ENCODE measurements at places on chromosomes 11 and 22.

DNA sequence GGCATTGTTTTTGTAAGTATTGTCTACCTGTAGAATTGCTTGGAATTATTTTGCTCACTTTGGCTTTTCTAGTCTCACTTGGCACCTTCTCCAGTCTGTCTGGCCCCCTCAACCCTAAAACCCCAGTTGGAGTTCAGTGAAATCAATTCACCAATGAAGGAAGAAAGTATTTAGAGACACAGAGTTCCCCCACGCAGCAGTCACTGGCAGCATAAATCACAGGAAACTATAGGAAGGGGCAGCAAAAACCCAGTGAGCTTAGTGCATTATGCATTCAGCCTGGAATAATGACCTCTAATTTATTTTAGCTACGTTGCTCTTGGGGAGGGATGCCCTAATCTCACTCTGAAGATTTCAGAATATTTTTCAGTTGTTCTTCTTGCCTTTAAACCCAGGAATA, 204.7 kb upstream of the BLID start:
- no peaks in the 10 kb centered on the region for H3K36me3 ChIP-seq
- H3K27me3 ChIP-seq = peaks cover 11% of the 10 kb centered on the region
- H3K4me3 ChIP-seq = no peak overlapping the region
- no peak for DNase-seq
- H3K4me1 ChIP-seq = no peaks in the 10 kb centered on the region

DNA sequence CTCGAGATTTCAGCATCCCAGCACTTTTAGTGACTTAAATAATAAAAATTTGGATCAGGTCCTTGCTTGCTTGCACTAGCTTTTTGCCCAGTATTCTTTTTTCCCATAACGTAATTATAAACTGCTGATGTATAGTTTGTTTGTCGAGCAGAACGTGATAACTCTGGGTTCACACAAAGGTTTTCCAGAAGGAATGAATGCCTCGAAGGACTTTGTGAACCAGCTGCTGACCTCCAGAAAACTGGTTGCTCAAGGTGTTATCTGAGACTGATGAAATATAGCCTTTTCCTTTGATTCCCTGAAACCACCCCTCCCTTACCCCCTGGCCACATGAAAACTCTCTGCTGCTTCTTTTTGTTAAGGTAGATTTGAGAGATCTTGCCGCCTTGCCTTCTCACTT, 229.1 kb upstream of the CARD18 start:
- H3K36me3 ChIP-seq = no peaks in the 10 kb centered on the region
- H3K4me1 ChIP-seq = no peaks in the 10 kb centered on the region
- H3K4me3 ChIP-seq = no peak overlapping the region

GRCh38 chr11:11843211-11843621, 1.4 kb downstream of the USP47 start:
- peaks cover 25% of the 10 kb centered on the region for H3K4me1 ChIP-seq
- H3K27me3 ChIP-seq = peaks cover 7% of the 10 kb centered on the region
- DNase-seq = no peak

DNA sequence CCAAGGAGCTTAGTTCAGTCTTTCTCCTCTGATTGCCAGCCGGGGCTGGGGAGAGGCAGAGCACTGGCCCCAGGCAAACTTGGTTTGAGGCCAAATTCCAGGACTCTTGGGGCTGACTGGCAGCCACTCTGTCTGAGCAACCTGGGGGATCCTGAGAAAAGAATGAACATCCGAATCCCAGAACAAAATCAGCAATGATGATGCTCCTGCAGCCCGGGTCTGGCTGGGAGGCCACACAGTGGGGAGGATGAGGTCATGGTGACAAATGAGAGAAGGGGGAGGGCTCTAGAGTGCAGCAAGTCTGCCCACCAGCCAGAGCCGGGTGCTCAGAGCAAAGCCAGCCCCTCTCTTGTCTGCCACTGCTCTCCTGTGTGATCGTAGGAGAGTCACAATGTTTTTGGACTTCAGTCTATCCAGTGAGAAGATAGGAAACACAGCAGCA, 71.8 kb upstream of the PAX6 start:
- H3K4me1 ChIP-seq = no peaks in the 10 kb centered on the region
- no peak for DNase-seq
- H3K4me3 ChIP-seq = no peak overlapping the region
- H3K36me3 ChIP-seq = no peaks in the 10 kb centered on the region
- H3K27ac ChIP-seq = no peak overlapping the region
- peaks cover 72% of the 10 kb centered on the region for H3K27me3 ChIP-seq

DNA sequence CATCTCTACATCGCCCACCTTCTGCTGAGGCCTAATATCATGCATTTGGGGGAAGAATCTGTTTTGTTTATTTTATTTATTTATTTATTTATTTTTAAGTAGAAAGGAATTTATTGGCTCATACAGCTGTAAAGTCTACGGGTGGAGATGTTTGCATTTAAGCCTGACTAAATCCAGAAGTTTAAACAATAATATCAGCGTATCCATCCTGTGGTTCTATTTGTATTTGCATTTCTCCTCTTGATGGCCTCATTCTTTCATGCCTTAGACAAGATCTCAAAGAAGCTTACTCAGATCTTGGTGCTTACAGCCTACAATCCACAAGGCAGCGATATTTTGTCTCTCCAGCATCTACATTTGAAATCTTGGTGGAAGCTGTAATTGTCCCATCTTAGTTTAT, 67.1 kb upstream of the CARD18 start:
- H3K27ac ChIP-seq = no peak overlapping the region
- no peaks in the 10 kb centered on the region for H3K36me3 ChIP-seq
- no peaks in the 10 kb centered on the region for H3K27me3 ChIP-seq
- DNase-seq = no peak
- H3K4me3 ChIP-seq = no peak overlapping the region

DNA sequence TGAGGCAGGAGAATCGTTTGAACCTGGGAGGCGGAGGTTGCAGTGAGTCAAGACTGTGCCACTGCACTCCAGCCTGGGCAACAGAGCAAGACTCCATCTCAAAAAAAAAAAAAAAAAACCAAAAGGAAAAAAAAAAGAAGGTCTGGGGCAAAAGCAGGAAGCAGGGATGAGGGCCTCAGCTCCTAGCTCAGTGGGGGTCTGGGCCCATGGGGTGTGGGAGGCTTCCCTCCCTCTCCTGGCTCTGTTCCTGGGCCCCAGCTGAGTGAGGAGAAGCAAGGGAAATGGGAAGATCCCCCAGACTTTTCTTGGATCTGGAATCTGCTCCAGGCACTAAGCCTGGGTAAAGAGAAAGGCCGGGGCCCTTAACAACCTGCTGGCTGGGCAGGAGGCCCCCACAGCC, 8.9 kb downstream of the CHRM1 start:
- H3K27ac ChIP-seq = no peak overlapping the region
- peaks cover 5% of the 10 kb centered on the region for H3K4me1 ChIP-seq
- peaks cover 44% of the 10 kb centered on the region for H3K27me3 ChIP-seq
- no peaks in the 10 kb centered on the region for H3K36me3 ChIP-seq

DNA sequence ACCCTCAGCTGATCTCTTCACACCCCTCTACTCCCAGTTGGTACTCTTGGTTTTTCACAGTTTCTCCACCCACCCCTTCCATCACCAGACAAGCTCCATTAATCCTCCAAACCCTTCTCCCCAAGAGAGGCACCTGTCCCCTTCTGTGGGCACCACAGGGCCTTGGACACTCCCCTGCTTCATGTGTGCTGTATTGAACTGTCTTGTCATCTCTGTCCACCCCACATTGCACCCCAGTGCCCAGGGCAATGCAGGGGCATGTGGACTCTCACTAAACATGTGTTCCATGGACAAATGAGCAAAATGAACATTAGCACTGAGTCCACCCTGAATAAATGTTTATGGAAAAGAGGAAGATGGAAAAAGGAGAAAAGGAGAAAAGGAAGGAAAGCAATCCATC, 181.4 kb downstream of the BCR start:
- H3K27ac ChIP-seq = no peak overlapping the region
- H3K27me3 ChIP-seq = peaks cover 9% of the 10 kb centered on the region
- H3K4me1 ChIP-seq = no peaks in the 10 kb centered on the region
- H3K4me3 ChIP-seq = no peak overlapping the region

GRCh38 chr22:29116397-29117123, 43.7 kb downstream of the KREMEN1 start:
- no peak overlapping the region for H3K27ac ChIP-seq
- H3K4me1 ChIP-seq = no peaks in the 10 kb centered on the region
- H3K27me3 ChIP-seq = peaks cover 36% of the 10 kb centered on the region
- H3K4me3 ChIP-seq = no peak overlapping the region
- no peak for DNase-seq

DNA sequence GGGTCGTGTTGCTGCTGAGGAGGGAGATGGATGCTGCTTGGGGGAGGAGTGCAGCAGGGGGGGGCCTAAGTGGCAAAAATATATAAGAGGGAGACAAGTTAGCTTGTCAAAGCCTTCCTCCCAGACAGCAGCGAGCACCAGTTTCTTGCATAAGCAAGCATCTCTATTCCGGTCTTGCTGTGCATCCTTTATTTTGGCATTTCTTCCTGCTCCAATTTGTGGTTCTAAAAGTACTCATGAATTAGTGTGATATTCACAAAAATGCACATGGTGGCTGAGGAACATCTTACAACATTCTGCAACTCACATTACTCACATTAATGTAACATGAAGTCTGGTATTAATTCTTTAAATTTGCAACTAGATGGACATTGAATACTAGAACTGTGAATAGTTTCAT, 32.1 kb downstream of the GDPD5 start:
- H3K27me3 ChIP-seq = no peaks in the 10 kb centered on the region
- no peaks in the 10 kb centered on the region for H3K36me3 ChIP-seq
- H3K27ac ChIP-seq = peak overlapping the region; percentile 72
- DNase-seq = no peak
- peaks cover 7% of the 10 kb centered on the region for H3K4me1 ChIP-seq

DNA sequence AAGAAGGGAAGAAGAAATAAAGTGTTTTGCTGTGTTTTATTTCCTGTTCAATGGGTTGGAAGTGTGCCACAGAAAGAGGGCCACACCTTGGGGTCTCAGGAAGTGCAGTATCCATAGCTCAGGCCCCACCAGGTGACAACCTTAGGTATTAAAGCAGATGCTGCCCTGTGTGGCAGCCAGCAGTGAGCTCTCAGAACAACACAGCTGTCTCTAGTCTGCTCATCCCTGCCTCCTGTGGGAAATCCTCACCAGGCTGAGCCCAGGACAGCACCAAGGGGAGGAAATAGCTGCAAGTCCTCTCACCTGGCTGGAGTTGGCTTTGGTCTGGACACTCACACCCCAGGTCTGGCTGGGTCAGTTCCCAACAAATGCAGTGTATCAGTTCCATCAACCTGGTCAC, 25.1 kb downstream of the ARL14EP start:
- peaks cover 5% of the 10 kb centered on the region for H3K4me1 ChIP-seq
- no peaks in the 10 kb centered on the region for H3K36me3 ChIP-seq
- H3K27me3 ChIP-seq = peaks cover 18% of the 10 kb centered on the region
- DNase-seq = no peak

- H3K4me3 ChIP-seq = no peak overlapping the region
- peaks cover 21% of the 10 kb centered on the region for H3K36me3 ChIP-seq
- peaks cover 2% of the 10 kb centered on the region for H3K27me3 ChIP-seq
- DNase-seq = no peak
Measured at GRCh38 chr11:68847395-68847794, 5.7 kb upstream of the CPT1A start.

- H3K27ac ChIP-seq = peak overlapping the region; percentile 93
- H3K4me3 ChIP-seq = no peak overlapping the region
- H3K27me3 ChIP-seq = no peaks in the 10 kb centered on the region
- H3K36me3 ChIP-seq = peaks cover 34% of the 10 kb centered on the region
Measured at GRCh38 chr11:117181586-117182550, 3.3 kb downstream of the SIDT2 start.

DNA sequence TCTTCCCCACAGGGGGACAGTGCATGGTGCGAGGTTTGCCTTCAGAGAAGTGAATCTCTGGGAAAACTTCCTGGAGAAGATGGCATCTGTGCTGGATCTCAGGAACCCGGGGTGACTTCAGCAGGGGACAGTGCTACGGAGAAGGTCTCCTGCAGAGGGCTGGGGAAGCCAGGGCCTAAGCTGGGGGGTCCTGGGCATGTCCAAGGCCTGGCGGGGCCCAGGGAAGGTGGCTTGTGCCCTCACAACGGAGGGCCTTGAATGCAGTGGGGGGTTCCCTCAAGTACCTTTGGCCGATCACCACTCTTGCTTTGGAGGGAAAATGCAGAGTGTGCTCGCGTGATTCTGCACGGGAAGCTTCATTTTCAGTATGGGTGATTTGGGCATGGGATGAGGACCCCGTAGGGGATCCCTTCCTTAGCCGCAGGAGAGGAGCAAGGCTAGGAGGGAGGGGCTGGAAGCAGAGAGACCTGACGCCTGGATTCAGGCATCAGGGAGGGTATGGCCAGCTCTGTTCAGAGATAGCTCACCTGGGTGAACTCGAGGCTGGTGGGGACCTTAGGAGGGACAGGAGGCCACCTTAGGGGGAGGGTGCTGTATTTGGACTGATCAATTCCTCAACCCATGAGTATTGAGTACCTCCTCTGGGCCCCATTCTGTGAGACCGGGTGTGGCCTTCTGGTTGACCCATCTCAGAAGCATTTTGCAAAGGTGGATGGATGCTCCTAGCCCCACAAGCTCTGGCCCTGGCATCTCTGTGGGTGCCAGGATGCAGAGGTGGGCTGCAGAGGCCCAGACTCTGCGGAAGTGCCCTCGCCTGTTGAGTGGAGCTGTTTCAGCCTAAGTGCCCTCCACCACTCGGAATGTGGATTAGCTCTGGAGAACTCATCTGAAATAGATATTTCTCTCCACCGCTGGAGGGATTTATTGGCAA, 529.4 kb downstream of the TBC1D22A start:
- H3K4me1 ChIP-seq = no peaks in the 10 kb centered on the region
- H3K36me3 ChIP-seq = no peaks in the 10 kb centered on the region
- no peak for DNase-seq
- peaks cover 32% of the 10 kb centered on the region for H3K27me3 ChIP-seq
- H3K27ac ChIP-seq = no peak overlapping the region
- H3K4me3 ChIP-seq = no peak overlapping the region
